ENCODE measurements at places on chromosomes 12 and 14. TPM values are rescaled to one million over a fixed set of nuclear protein-coding genes. Genes with fewer than 3 reads are reported as not detected.

The A2M gene
- total RNA-seq = 4.9 TPM

The THAP2 gene
- 14.0 TPM for total RNA-seq

The PSMB5 gene
- total RNA-seq = 69.1 TPM

The CCDC175 gene
- not detected for total RNA-seq

The SUPT16H gene
- total RNA-seq = 83.6 TPM

The C12orf57 gene
- total RNA-seq = 362 TPM

The TMEM30B gene
- 0.17 TPM for total RNA-seq

The BTG1 gene
- 534 TPM for total RNA-seq

The NRL gene
- 3.8 TPM for total RNA-seq

DNA sequence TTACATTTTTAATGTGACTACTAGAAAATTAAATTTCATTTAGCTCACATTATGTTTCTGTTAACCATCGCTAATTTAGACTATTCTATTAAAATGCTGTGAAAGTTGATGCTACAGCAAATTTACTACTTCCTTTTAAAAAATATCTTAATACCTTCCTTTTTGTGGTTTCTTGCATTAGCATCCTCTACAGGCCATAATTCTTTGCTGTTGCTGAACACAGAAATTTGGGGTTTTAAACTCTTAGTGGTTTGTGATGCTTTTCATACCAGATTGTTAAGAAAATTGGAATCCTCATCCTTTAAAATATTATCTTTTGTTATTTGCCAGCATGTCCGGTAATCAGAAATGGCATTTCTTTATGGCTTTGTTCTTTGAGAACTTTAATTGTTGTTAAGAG, 18.1 kb downstream of the WNK1 start:
- H3K4me3 ChIP-seq = no peak overlapping the region
- H3K4me1 ChIP-seq = peaks cover 31% of the 10 kb centered on the region
- H3K36me3 ChIP-seq = no peaks in the 10 kb centered on the region
- no peak for DNase-seq

- H3K4me3 ChIP-seq = peak overlapping the region; percentile 56
- no peak for DNase-seq
- no peak overlapping the region for H3K27ac ChIP-seq
- no peaks in the 10 kb centered on the region for H3K27me3 ChIP-seq
- no peaks in the 10 kb centered on the region for H3K36me3 ChIP-seq
- H3K4me1 ChIP-seq = peaks cover 19% of the 10 kb centered on the region
Observed at GRCh38 chr14:102929241-102930137, 7.0 kb downstream of the AMN start.

DNA sequence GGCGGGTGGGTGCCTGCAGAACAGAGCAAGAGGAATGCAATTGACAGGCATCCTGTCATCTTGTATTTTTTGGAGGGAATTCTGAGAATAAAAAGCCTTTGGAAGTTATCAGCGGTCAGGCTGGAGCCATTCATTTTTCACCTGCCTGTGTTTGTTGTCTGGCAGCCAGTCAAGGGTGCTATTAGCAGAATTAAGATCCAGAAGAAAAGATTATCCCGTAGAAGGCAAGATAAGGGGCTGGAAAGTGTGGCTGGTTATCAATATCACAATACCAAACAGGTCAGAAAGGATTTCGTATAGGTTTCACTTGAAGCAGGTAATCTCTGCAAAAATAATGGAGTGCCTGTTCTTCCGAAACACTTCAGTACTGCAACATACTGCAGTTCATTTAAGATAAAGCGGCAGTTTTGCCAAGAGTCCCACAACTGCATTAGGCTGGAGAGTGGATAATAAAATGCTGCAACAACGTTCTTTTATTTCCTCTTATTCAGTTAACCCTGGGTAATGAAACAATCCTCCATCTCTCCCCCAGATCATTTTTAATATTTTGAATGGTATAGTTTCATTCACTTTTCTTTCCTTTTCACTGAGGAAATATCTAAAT, 171.2 kb upstream of the CDKN3 start:
- no peak for DNase-seq
- H3K27me3 ChIP-seq = peaks cover 2% of the 10 kb centered on the region
- no peak overlapping the region for H3K27ac ChIP-seq
- no peaks in the 10 kb centered on the region for H3K4me1 ChIP-seq
- H3K36me3 ChIP-seq = no peaks in the 10 kb centered on the region
- no peak overlapping the region for H3K4me3 ChIP-seq

- no peak for DNase-seq
- H3K27me3 ChIP-seq = no peaks in the 10 kb centered on the region
- no peak overlapping the region for H3K27ac ChIP-seq
- H3K4me3 ChIP-seq = no peak overlapping the region
Observed at GRCh38 chr14:100675699-100676684, 50.7 kb upstream of the DLK1 start.

DNA sequence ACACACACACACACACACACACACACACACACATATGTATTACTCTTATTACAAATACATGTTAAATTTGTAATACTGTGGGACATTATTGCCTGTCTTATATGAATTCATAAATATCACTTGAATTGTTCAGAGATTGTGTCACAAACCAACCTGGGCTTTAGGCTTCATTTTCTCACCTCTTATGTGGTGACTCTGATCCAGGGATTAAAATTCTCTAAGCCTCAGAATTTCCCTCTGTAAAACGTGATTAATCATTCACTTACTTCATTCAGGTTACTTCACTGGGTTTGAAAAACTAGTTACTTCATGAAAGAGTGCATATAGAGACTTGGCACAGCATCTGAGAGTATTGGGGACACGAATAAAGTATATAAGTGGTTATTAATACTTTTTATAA, 240.3 kb upstream of the PDZRN4 start:
- H3K27ac ChIP-seq = no peak overlapping the region
- no peaks in the 10 kb centered on the region for H3K4me1 ChIP-seq
- H3K27me3 ChIP-seq = no peaks in the 10 kb centered on the region
- no peaks in the 10 kb centered on the region for H3K36me3 ChIP-seq

- no peaks in the 10 kb centered on the region for H3K27me3 ChIP-seq
- no peak for DNase-seq
- peaks cover 4% of the 10 kb centered on the region for H3K4me1 ChIP-seq
Observed at GRCh38 chr14:104075530-104076151, 9.9 kb upstream of the ASPG start.

DNA sequence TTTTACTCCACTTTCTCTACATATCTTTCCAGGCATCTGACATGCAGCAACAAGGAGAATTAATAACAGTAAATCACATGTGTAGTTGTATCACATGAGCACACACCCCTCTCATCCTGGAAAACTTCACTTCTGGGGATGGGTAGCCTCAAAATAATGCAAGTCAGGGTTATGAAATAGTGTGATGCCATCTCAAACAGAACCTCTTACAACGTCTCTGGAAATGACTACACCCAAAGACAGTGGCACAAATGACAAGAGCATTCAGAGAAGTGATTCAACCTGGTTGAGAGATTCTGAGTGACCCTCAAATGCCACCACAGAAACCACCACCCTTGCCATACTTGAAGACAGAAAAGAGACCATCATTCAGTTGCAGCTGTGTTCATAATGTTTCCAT, 2.8 kb downstream of the DIO2 start:
- H3K4me1 ChIP-seq = no peaks in the 10 kb centered on the region
- H3K4me3 ChIP-seq = no peak overlapping the region
- no peak for DNase-seq
- no peak overlapping the region for H3K27ac ChIP-seq

- H3K27ac ChIP-seq = peak overlapping the region; percentile 72
- H3K4me3 ChIP-seq = no peak overlapping the region
- DNase-seq = no peak
- H3K27me3 ChIP-seq = no peaks in the 10 kb centered on the region
Observed at GRCh38 chr14:101875727-101876554, 88.4 kb upstream of the DYNC1H1 start.

Data from naive thymus-derived CD4-positive, alpha-beta T cell (primary cell).